ENCODE measurements at places on chromosomes 4 and X. TPM values are rescaled to one million over a fixed set of nuclear protein-coding genes. Genes with fewer than 3 reads are reported as not detected.

- H3K4me1 ChIP-seq: no peaks in the 10 kb centered on the region
- H3K27ac ChIP-seq: no peak overlapping the region
- no peaks in the 10 kb centered on the region for H3K27me3 ChIP-seq
- H3K36me3 ChIP-seq: no peaks in the 10 kb centered on the region
Observed at GRCh38 chr4:135775909-135776308, 1574.3 kb upstream of the PABPC4L start.

The CT83 gene
- not detected for total RNA-seq

DNA sequence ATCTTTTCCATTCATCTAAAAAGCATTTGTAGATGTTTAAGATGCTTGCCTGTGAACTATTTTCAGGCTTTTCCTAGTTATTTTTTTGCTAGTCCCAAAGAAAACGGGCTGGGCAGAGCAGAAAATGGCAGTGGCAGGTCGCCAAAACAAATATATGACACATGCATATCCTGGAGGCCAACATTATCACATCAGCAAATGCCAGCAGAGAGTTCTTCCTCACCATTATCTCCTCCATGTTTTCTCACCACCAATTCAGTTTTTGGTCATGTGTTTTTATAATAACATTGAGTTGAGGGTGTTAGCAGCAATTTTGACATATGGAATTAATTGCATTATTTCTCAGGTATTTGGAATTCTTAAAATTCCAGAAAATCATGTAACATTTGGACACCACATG, 97.9 kb upstream of the EOLA2 start:
- H3K36me3 ChIP-seq: no peaks in the 10 kb centered on the region
- H3K4me3 ChIP-seq: no peak overlapping the region
- H3K4me1 ChIP-seq: no peaks in the 10 kb centered on the region
- peaks cover 4% of the 10 kb centered on the region for H3K27me3 ChIP-seq
- DNase-seq: no peak
- no peak overlapping the region for H3K27ac ChIP-seq

- DNase-seq: no peak
- no peaks in the 10 kb centered on the region for H3K36me3 ChIP-seq
- H3K27ac ChIP-seq: no peak overlapping the region
- no peaks in the 10 kb centered on the region for H3K27me3 ChIP-seq
Observed at GRCh38 chr4:72670521-72670920, 101.5 kb upstream of the ADAMTS3 start.

DNA sequence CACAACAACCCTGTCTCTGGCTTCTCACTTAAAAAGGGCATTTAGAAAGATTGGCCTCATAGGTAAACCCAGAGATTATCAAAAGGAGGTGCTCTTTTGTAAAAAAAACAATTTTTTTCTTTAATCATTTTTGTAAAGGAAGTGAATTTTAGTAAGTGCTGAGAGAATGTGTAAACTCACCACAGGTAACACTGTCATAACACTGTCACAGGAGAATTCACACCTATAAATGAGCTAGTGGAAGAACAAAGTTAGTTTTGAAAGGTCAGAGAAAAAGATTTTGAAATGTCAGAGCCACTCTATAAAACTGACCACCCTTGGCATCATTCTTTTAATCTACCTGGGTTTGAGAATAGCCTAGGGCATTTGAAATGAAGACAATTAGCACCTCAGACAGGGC, 3.3 kb upstream of the SH2D1A start:
- peaks cover 3% of the 10 kb centered on the region for H3K36me3 ChIP-seq
- H3K27ac ChIP-seq: peak overlapping the region; percentile 98
- DNase-seq: no peak
- peaks cover 60% of the 10 kb centered on the region for H3K4me1 ChIP-seq
- H3K4me3 ChIP-seq: peak overlapping the region; percentile 72

GRCh38 chr4:15753786-15754185, 24.3 kb upstream of the CD38 start:
- H3K27me3 ChIP-seq: no peaks in the 10 kb centered on the region
- H3K36me3 ChIP-seq: peaks cover 5% of the 10 kb centered on the region
- no peak for DNase-seq
- H3K4me3 ChIP-seq: no peak overlapping the region
- peaks cover 48% of the 10 kb centered on the region for H3K4me1 ChIP-seq
- peak overlapping the region; percentile 98 for H3K27ac ChIP-seq

DNA sequence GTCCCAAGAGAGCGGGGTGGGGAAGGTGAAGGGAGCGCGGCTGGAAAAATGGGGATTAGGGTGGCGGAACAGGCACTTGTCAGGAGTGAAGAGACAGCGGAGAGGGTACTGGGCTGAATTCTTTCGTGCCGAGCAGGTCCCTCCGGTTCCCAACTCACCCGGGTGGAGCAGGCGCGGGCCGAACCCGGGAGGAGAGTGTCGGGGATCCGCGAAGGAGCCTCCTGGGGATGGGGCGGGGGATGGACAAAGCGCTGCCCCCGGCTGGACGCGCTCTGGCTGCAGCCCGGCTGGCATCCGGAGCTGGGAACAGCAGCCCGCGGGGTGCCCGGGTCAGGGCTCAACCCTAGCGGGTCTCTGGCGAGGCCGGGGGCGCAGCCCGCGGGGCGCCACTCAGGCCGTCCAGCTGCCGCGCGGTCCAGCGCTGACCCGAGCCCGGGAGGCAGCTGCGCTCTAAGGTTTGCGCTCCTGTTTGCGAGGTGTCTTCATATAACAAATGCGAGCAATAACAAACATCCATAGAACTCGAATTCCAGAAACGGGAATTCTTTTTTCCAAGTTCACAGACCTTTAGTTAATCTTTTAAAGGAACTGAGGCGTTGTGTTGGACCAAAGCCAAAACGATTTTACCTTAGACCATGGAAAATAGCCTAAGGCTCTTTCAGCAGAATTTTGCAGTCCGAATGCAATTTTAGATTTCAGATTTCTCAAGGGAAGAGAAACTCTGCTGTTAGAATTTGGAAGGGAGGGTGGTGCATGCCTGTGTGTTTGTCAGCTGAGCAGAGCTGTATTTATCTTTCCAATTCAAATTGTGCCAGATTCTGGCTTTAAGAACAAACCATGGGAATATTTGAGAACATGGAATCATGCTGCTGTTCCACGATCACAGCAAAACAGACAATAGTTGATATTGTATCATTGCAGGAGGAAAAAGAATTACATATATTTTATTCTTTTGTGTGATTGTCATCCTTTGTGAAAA, 744 bp downstream of the NPY5R start:
- no peaks in the 10 kb centered on the region for H3K4me1 ChIP-seq
- H3K36me3 ChIP-seq: no peaks in the 10 kb centered on the region
- DNase-seq: no peak

DNA sequence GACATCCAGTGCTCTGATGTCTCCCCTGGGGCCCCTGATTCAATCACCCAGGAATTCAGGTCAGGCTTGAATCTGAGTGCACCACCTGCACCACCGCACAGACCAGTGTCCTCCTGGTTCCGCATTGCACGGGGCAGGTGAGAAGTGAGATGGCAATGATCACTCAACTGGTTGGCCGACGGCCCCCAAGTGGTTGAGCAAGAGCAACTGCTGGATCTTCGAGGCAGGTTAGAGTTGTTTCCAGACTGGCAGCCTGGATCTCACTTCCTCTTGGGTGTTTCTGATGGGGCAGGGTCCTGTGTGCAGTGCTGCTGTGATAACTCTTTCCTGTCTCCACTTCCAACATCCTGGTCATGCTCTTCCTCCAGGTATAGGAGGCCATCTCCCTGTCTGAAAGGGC, 50.4 kb downstream of the C4orf50 start:
- peaks cover 4% of the 10 kb centered on the region for H3K27me3 ChIP-seq
- H3K36me3 ChIP-seq: no peaks in the 10 kb centered on the region
- no peak overlapping the region for H3K4me3 ChIP-seq
- DNase-seq: no peak

DNA sequence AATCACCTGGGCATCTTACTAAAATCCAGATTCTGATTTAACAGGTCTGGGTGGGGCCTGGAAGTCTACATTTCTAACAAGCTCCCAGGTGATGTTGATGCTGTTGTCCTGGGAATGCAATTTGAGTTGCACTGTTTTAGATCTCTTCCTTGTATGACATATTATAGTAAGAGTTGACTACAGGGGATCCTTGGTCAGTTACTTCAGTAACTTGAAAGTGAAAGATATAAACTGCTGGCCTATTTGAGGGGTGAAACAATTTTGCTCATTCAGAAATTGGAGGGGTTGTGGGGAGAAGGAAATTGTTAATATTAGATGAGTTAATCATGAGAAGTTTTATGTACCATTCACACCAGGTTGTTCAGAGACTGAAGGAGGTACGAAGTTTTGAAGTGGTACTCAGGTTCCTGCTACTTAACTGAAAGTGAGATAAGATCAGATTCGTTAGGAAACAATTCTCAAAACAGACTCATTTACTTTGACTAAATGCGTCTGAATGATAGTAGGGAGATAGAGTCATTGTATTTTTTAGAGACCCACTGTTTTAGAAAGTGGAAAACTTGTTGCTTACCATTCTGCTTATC, 12.5 kb downstream of the SH2D1A start:
- H3K4me3 ChIP-seq: peak overlapping the region; percentile 74
- DNase-seq: no peak
- peak overlapping the region; percentile 86 for H3K27ac ChIP-seq
- H3K4me1 ChIP-seq: peaks cover 61% of the 10 kb centered on the region

DNA sequence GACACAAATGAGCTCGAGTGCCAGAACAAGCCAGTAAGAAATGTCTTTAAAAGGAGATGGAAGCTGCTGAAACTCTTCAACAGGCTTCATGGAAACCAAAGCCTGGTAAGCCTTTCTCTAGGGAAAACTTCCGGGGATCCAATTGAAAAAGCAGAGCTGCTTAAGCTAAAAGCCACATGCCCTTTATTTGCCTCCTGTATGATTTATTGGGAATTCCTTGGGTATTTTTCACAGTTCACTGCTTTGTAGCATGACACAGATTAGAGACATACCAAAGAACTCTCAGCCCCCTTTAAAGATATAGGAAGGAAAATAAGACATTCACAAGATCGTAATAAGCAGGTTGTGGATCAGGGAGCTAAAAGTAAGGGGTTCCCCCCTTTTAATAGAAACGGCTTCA, 6.5 kb upstream of the ARHGAP6 start:
- no peak overlapping the region for H3K4me3 ChIP-seq
- H3K27me3 ChIP-seq: peaks cover 26% of the 10 kb centered on the region
- no peaks in the 10 kb centered on the region for H3K36me3 ChIP-seq
- no peak overlapping the region for H3K27ac ChIP-seq
